ENCODE measurements at places on chromosomes 5 and 9. TPM values are rescaled to one million over a fixed set of nuclear protein-coding genes. Genes with fewer than 3 reads are reported as not detected.

TAF11L13 gene
- not detected for total RNA-seq

CNTFR gene
- total RNA-seq = 0.44 TPM

AMBP gene
- total RNA-seq = 0.17 TPM

PCSK5 gene
- total RNA-seq = 10.1 TPM

SMIM33 gene
- not detected for total RNA-seq

TTF1 gene
- 6.8 TPM for total RNA-seq

SFXN1 gene
- total RNA-seq = 132 TPM

ARID3C gene
- not detected for total RNA-seq

PCDHGA2 gene
- total RNA-seq = 6.6 TPM

PCDHGA4 gene
- total RNA-seq = 8.9 TPM

EMB gene
- total RNA-seq = 13.7 TPM

IFNA21 gene
- not detected for total RNA-seq

FOXI1 gene
- total RNA-seq = not detected

CCDC152 gene
- 5.8 TPM for total RNA-seq

SLC36A2 gene
- not detected for total RNA-seq

CCL28 gene
- total RNA-seq = 2.9 TPM

CDH10 gene
- 0.83 TPM for total RNA-seq

C9orf153 gene
- 0.50 TPM for total RNA-seq

SVEP1 gene
- total RNA-seq = 150 TPM

TRIP13 gene
- 5.6 TPM for total RNA-seq

CSNK1A1 gene
- total RNA-seq = 533 TPM

HMGXB3 gene
- total RNA-seq = 42.2 TPM

PCDHGB4 gene
- 21.5 TPM for total RNA-seq

ANKRD20A1 gene
- 0.73 TPM for total RNA-seq

ORM1 gene
- not detected for total RNA-seq

SPINK4 gene
- not detected for total RNA-seq

ANKRD55 gene
- total RNA-seq = not detected

ADRB2 gene
- total RNA-seq = 1.3 TPM

CDC14B gene
- total RNA-seq = 44.9 TPM

CCIN gene
- total RNA-seq = 1.7 TPM

Data from smooth muscle cell of trachea (primary cell).